ENCODE measurements at places on chromosomes 3 and 15.
A peak's percentile ranks its signal among the peaks of the same experiment; 100 is the strongest.

- peak; percentile 66 for DNase-seq
Observed at GRCh38 chr3:143970773-143971358, 757 bp upstream of the DIPK2A start.

DNA sequence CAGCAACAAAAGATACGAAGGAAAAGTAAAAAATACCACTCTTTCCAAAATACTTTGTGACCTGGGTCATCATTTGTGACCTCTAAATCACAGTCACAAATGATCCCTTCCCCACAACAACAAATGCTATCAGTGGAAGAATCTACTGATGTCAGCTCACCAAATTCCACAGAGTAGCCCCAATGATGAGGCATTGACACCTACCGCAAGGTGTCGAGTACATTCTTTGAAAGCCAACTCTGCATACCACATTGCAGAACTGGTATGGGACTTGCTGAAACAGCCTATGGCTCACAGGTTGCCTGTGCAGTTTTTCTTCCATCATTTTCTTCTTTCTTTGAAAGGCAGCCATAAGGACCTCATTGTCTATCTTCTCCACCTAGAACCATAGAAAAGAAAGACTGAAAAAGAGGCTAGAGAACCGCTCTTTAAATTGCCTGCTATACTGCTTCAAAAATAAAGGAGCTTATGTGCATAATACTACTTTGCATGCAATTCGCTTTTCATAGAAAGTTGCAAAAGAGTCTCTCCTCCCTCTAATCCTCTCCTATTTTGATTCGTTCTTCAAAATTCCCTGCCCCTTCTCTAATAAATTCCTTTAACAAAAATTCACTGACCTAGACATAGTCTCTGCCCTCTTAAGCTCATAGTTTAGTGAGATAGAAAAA is 21.4 kb upstream of the KPNA1 start:
- DNase-seq = no peak

DNA sequence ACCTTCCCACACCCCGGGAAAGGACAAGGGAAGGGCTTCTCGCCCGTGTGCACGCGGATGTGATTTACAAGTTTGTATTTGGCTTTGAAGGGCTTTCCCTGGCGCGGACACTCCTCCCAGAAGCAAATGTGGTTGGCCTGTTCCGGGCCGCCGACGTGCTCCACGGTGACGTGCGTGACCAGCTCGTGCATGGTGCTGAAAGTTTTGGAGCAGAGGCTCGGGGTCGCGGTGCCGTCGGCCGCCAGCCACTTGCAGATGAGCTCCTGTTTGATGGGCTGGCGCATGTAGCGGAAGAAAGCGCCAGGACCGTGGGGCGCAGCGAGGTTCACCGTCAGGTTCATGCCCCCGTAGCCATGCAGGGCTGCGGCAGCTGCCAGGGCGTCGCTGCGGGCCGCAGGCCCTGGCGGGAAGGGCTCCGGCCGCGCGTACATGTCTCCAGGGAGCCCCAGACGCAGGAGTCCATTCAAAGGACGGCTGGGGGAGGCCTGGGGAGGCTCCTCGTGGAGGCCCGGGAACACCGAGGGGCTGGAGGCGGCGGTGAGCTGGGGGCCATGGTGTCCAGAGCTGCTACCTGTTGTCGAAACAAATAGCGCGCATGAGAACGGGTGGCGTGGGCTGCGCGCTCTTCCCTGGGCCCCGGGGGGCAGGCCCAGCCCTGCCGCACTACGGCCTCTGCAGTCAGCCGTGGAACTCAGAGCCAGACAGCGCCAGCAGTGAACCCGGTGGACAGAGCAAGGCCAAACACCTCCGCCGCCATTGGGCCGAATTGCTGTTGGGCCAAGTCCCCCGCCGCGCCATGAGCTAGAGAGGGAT is 10.2 kb downstream of the ZIC4 start:
- no peak for DNase-seq

DNA sequence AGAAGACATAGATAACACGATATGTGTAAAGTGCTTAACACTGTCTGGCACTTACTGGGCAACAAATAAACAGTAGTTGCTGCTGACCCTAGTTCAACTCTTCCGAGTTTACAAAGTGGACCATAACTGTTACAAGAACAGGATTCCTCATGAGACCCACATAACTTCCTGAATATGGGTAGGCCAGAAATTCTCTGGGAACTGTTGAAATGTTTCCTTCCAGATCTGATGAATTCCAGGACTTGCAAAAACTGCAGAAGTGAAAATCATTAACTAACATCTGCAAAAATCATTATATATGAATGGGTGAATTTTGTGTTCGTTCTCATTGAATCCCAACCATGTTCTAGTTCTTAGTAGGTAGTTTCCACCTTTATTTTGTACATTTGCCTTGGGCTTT is 181.7 kb upstream of the MME start:
- no peak for DNase-seq

- DNase-seq = no peak
Observed at GRCh38 chr15:90595763-90596155, 66.0 kb downstream of the CRTC3 start.

GRCh38 chr15:59165726-59166125 is 40.9 kb upstream of the LDHAL6B start:
- DNase-seq = no peak

DNA sequence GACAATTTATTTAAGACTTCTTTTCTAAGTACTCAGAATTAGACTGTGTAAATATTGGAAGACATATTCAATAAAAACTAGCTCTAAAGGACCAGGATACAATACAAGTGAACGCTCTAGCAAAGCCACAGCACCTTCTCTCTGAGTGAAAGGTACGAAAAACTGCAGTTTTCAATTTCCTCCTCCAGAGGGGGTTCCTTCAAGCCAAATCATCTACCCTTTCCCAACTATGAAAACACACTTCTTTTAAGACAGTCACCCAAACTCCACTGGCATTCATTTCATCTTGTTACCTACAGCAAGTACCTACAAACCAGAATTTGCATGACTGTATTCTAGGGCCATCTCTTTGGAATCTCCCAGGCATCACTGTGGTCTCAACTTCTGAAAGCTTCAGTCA is 165.8 kb downstream of the ERC2 start:
- DNase-seq = no peak

- no peak for DNase-seq
Observed at GRCh38 chr15:78951841-78952238, 7.0 kb upstream of the CTSH start.

- no peak for DNase-seq
Observed at GRCh38 chr3:100352296-100353231, 18.0 kb downstream of the NIT2 start.

DNA sequence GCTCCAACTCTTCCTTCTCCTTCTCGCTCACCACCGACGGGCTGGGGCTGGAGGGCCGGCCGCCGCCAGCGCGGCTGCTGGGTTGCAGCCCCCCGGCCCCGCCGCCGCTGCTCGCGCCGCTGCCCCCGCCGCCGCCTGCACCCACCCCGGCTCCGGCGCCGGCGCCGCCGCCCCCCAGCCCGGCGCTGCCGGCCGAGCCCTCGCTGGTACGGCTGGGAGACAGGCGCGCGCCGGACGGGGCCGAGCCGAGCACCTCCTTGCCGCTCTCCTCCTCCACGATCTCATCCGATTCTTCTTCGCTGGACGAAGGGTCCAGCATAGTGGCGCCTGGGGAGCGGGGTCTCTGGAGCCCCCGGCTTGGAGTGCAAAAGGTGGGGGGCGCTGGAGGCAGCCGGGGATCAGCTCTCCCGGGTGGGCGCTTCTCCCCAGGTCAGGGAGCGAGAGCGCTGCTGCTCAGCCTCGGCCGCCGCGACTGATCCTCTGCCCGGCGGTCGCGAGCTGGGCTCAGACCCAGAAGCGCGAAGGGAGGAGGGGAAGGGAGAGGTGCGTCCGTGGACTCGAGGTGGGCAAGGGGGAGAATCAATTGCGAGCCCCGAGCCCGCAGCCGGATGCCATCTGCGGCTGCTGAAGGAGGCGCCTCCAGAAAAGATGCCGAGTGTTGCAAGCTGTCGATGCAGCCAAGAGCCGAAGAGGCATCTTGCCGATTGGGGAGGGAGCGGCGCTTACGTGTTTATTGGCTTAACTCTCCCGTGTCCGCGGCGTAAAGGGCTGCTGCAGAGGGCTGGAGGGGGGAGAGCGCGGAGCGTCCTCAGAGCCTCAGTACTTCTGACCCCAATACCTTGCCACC is at the start of gene CADPS:
TSS of gene CADPS (minus strand) at position 706 of the 847 bp plus-strand sequence. CDS start at position 319, 387 bp downstream.
- DNase-seq = no peak

DNA sequence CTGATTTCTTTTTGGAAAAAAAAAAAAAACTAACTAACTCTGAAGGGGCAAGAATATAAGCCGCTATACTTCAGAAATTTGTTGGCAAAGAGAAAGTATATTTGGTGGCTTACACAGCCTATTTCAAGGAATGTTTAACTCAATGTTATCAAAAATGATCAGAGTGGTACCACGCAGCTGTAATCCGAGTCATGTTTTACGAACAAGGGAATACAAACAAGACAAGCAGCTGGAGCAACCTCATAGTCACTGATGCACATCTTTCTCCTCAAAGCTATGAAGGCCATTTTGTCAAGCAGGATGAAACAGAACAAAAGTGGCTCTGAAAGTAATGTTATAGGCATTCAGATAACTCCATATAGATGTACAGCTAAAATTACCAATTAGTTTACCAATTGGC is 81.2 kb downstream of the SCAPER start:
- no peak for DNase-seq

- DNase-seq = no peak
Observed at GRCh38 chr15:23764716-23765115, 77.6 kb upstream of the NDN start.

DNA sequence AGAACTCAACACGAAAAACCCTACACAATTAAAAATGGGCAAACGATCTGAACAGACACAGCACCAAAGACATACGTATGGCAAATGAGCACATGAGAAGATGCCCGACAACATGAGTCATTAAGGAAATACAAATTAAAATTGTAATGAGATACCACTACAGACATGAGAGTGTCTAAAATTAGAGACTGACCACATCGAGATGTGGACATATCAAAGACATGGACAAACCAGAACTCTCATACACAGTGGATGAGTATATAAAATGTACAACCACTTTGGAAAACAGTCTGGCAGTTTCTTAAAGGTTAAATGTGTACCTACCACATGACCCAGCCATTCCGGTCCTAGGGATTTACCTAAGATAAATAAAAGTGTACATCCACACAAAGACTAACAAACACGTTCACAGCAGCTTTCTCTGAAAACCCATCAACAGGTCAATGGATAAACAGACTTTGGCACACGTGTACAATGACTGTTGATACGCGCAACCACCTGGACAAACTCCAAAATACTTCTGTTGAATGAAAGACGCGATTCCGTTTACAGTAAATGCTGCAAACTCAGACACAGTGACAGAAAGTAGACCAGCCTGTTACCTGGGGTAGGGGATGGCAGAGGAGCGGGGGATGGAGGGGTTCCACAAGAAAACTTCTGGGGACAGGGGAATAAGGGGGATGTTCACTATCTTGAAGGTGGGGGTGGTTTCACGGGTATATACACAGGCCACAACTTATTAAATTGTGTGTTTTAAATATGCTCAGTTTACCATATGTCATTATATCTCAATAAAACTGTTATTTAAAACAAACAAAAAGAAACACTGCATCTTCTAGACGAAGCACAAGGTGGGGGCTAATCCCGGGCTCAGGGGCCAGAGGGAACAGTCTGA is 2.1 kb downstream of the TNK2 start:
- DNase-seq = no peak

DNA sequence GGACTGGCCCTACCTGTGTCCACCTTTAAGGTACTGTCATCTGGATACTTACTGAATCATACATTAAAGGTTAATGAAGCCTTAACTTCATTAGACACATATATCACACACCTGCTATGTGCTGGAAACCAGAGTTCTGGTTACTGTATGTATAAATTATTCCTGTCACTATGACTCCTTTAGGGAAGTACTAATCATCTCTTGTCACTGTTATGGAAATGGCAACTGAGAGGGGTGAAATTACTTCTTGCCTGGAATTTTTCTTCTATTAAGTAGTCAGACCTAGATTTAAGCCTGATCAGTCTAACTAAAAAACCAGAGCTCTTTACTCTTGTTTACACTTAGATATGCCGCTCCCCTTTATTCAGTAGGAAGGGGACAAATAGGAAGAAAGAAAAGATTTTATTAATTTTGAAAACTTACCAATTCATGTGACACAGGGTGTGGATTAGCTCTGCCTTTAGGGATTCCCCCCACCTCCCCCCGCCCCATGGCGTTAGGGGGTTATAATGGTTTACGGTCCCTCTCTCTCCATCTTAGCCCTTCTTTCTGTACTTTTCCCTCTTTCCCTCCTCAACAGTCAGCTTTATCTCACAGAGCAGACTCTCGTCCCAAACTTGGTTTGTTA is 152.5 kb downstream of the KLHL25 start:
- no peak for DNase-seq

DNA sequence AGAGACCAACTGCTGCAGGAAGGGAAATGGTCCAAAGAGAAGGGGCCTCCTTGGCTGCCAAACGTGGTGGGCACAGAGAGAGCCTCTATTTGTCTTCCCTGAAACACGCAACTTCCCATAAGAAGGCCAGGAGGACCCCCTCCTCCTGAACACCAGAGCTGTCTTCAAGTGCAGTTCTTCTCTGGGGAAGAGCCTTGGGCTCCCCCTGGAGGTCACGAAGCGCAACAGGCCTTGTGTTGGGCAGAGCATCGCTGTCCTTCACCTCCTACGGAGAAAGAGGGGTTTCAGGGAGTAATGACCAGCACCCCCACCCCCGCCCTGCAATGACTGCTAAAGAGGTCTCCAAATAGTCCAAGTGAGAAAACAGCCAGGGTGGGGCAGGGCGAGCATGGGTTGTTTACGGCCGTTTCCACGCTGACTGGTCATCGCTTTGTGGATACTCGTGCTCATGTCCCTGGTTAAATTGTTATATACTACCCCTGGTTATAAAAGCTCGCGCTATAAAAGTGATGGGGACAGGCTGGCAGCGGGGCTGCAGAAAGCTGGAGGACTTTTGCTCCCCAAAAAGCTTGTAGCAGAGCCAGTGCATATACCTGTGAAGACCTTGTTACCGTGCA is 397.5 kb upstream of the ATP10A start:
- DNase-seq = peak; percentile 18

DNA sequence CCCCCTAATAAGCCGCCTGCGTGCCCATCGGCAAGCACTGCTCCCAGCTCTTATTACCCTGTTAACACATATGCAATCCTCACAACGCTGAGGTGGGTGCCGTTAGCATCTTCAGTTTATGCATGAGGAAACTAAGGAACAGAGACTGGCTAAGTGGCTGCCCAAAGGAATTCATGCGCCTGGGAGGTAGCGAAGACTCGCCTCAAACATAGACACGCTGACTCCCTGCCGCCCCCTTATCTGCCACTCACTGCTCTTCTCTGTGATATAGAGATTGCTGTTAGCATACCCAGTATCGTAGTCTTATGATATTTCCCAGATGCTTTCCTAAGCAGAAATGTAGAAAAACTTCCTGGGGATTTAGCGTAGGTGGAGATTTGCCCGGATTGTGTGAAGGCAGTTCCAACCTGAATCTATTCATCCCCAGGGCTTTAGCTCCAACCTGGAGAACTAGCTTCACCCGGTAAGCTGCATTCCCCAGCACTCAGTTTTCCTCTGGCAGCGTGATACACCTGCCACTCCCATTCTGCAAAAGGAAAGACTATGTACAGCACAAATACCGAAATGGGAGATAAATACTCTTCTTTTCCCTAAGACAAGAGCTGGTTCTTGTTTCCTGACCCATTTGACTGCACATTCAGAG is 23.7 kb upstream of the CD47 start:
- no peak for DNase-seq

Measured in activated CD4-positive, alpha-beta T cell treated with anti-CD3 and anti-CD28 coated beads, Interleukin-2, amount 50 U/mL, for 48 hours (primary cell).